ENCODE measurements at places on chromosomes 2 and 18. TPM values are rescaled to one million over a fixed set of nuclear protein-coding genes. Genes with fewer than 3 reads are reported as not detected.

Gene PSME4
- total RNA-seq: 35.2 TPM

DNA sequence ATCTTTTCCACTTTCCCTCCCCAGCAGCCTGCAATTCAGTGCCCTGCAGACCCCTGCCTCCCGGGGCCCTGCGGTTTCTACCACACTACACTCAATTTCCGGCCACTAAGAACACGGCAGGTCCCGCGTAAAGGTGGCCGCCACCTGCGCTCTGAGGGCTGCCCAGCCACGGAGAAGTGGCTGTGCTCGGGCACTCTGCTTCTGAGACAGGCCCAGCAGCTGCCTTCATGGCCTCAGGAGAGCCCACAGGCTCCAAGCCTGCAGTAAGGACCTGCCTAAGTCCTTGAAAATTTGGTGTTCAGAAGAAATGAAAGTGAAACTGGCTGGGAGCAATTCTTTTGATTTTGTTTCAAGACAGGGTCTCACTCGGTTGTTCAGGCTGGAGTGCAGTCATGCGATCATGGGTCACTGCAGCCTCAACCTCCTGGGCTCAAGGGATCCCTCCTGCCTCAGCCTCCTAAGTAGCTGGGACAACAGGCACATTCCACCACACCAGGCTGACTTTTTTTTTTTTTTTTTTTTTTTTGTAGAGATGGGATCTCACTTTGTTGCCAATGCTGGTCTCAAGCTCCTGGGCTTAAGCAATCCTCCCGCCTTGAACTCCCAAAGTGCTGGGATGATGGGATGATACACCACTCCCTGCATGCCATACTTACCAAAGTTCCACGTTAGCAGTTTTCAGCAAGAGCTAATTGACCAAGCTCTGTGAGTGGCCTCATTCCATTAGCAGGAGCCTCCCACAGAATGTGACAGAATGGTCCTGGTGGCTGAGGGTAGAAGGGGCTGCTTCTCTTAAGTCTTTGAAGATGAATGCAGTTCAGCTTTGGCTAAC, 14.6 kb upstream of the ALPP start:
- H3K4me3 ChIP-seq: peak overlapping the region; percentile 74
- H3K36me3 ChIP-seq: no peaks in the 10 kb centered on the region
- peak overlapping the region; percentile 45 for H3K27ac ChIP-seq
- DNase-seq: peak; percentile 46
- no peaks in the 10 kb centered on the region for H3K27me3 ChIP-seq

Gene SMAD4
- 72.5 TPM for total RNA-seq

GRCh38 chr2:13550285-13551231, 833.8 kb downstream of the TRIB2 start:
- H3K27me3 ChIP-seq: no peaks in the 10 kb centered on the region
- no peak for DNase-seq
- H3K4me3 ChIP-seq: no peak overlapping the region
- H3K27ac ChIP-seq: no peak overlapping the region
- no peaks in the 10 kb centered on the region for H3K4me1 ChIP-seq

Gene SAG
- total RNA-seq: 0.27 TPM

DNA sequence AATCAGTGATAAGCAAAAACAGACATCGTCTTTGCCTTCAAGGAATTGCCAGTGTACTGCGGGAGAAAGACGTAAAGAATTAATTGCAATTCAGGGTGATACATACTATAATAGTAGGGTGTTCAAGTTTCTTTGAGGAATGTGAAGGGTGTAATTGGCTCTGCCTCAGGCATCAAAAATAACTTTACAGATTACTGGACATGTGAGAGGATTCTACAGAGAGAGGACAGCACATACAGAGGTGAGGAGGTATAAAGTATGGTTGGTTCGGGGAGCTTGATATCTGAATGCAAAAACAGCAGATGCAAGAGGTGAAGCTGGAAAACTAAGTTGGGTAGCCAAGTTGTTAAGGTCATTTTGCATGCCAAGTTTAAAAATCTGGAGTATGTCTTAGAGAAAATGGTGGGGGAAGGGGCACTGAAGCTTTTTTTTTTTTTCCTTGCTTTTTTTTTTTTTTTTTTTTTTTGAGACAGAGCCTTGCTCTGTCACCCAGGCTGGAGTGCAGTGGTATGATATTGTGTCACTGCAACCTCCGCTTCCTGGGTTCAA, 227.5 kb upstream of the FOSL2 start:
- H3K27ac ChIP-seq: no peak overlapping the region
- H3K4me1 ChIP-seq: no peaks in the 10 kb centered on the region
- H3K27me3 ChIP-seq: no peaks in the 10 kb centered on the region
- H3K4me3 ChIP-seq: no peak overlapping the region

DNA sequence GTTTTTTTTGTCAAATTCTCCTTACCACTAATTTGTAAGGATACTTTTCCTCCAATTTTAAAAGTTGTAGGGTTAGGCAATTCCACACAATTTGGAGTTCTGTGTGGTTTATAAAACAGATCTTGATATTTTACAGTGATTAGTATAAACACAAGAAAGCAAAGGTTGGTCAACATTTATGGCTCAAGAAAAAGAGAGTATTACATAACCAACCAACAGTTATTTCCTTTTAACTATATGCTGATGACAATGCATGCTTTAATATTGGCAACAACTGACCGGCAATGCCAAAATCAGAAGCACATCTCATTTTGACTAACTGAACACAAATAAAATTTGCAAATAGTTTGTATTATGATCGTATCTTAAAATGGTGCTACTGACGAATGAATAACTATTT, 137.2 kb downstream of the CDH2 start:
- H3K27me3 ChIP-seq: no peaks in the 10 kb centered on the region
- H3K4me1 ChIP-seq: no peaks in the 10 kb centered on the region
- H3K36me3 ChIP-seq: no peaks in the 10 kb centered on the region
- H3K27ac ChIP-seq: no peak overlapping the region
- DNase-seq: no peak

GRCh38 chr2:209990838-209991237, 11.6 kb upstream of the RPE start:
- no peaks in the 10 kb centered on the region for H3K4me1 ChIP-seq
- H3K36me3 ChIP-seq: no peaks in the 10 kb centered on the region
- H3K27me3 ChIP-seq: peaks cover 10% of the 10 kb centered on the region
- H3K27ac ChIP-seq: no peak overlapping the region
- no peak for DNase-seq
- H3K4me3 ChIP-seq: no peak overlapping the region

- no peak for DNase-seq
- peaks cover 4% of the 10 kb centered on the region for H3K4me1 ChIP-seq
- H3K36me3 ChIP-seq: peaks cover 10% of the 10 kb centered on the region
Observed at GRCh38 chr2:6993229-6993640, 76.0 kb downstream of the RNF144A start.

DNA sequence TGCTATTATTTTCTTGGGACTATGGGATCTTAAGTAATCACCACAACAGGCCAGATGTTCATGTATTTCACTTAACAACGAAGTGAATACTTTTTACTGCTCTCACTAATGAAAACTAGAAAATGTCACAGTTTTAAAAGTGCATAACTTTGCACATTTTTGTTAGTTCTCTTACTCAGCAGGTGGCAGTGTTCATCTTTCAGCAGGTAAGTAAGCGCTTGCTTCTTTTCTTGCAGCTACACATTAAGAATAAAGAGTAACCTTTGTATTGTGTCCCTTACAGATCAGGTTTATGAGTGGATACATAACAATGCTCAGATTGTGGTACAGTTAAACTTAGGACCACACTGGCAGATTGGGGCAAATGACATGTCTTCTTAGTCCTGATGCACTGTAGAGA, 61.0 kb downstream of the DAW1 start:
- no peak overlapping the region for H3K4me3 ChIP-seq
- peaks cover 5% of the 10 kb centered on the region for H3K27me3 ChIP-seq
- DNase-seq: no peak
- H3K27ac ChIP-seq: no peak overlapping the region

DNA sequence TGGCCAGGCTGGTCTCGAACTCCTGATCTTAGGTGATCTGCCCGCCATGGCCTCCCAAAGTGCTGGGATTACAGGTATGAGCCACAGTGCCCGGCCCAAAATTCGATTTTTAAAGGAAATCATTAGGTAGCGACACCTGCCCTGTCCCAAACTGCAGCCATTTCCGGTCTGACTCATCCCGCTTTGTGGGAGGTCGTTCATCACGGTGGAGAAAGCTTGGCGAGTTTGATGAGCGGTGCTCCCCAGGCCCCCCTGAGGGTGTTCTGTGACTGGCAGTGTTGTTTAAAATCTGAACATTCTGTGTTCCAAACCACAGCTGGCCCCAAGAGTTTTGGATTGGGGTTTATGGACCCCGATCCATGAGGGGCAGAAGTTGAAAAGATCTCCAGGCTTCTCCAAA, 53.0 kb upstream of the GLI2 start:
- H3K4me3 ChIP-seq: no peak overlapping the region
- H3K27me3 ChIP-seq: peaks cover 3% of the 10 kb centered on the region
- DNase-seq: no peak
- no peak overlapping the region for H3K27ac ChIP-seq
- no peaks in the 10 kb centered on the region for H3K36me3 ChIP-seq
- peaks cover 2% of the 10 kb centered on the region for H3K4me1 ChIP-seq

Gene PDE1A
- total RNA-seq: not detected

All from activated CD4-positive, alpha-beta memory T cell treated with anti-CD3 and anti-CD28 coated beads for 36 hours (primary cell).